ENCODE measurements at places on chromosomes 11 and 22.
A peak's percentile ranks its signal among the peaks of the same experiment; 100 is the strongest.

DNA sequence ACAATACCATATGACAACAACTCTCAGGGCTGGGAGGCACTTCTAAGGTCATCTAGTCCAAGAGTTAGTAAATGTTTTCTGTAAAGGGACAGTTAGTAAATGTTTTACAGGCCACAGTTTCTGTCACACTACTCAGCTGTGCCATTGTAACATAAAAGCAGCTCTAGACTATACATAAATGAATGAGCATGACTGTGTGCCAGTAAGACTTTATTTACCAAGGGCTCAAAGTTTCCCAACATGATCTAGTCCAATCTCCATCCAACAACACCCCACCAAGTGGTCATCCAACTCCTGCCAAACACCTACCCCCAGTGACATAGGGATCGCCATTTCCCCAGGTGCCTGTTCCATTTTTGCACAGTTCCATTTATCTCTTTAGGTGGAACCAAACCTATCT lies 12.1 kb downstream of the SERGEF start:
- DNase-seq: no peak

DNA sequence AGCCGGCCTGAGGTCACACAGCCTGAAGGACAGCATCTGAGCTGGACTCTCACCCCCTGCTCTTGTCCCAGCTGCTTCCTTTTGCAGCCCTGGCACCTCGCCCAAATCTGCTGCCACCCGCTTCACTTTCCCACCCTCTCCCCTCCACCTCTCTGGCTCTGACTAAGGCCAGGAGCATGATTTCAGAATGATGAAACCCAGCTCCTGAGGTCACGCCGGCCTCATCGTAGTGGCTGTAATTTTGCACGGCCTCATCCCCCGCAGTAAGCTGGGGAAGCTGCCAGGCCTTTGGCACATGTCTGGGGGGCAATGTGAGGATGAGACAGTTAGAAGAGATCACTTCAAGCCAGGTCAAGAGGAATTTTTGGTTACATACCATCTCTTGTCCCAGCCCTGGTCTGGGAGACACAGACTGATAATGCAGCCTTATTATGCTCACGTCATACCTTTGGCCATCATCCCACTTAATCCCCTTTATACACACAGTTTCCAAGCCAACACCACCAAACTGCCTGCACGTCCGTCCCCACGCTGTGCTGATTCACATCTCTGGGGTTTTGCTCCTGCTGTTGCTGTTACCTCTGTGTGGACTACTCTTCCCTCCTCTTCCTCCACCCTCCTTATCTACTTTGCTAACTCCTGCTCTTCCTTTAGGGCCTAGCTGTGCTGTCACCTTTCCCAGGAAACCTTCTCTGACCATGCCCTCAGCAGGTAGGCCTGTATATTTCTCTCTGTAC lies 58.1 kb downstream of the CHRDL2 start:
- peak; percentile 95 for DNase-seq

GRCh38 chr11:10305964-10306918 lies 1.4 kb downstream of the ADM start:
- DNase-seq: no peak

GRCh38 chr11:14908214-14908880 lies 16.3 kb upstream of the CYP2R1 start:
- DNase-seq: no peak

Data from AG09309 (cell line).